ENCODE measurements at places on chromosomes 2 and 18. TPM values are rescaled to one million over a fixed set of nuclear protein-coding genes. Genes with fewer than 3 reads are reported as not detected.

The GCG gene
- not detected for total RNA-seq

The SLC23A3 gene
- total RNA-seq, result 1.3 TPM

The HOXD11 gene
- not detected for total RNA-seq

The TXNDC2 gene
- total RNA-seq, result not detected

The ZAP70 gene
- 431 TPM for total RNA-seq

All from CD4-positive, CD25-positive, alpha-beta regulatory T cell (primary cell).